ENCODE measurements at places on chromosomes 12 and 14.

- DNase-seq: no peak
Measured at GRCh38 chr14:85159726-85160125, 370.2 kb upstream of the FLRT2 start.

DNA sequence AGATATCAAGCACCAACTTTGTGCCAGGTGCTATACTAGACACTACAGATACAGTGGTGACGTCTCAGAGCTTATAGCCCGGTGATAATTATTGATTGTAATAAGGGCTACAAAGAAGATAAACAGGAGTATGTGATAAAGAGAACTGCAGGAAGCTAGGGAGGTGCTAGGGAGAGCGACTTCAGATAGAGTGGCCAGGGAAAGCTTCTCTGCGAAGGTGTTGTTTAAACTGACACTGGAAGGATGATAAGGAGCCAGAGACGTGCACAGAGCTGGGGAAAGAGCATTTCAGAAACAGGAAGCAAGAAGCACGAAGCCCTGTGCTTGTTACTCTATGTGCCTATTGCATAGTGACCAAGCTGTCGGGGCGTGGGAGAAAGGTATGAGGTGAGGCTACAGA, 48.1 kb upstream of the OTX2 start:
- DNase-seq: no peak

DNA sequence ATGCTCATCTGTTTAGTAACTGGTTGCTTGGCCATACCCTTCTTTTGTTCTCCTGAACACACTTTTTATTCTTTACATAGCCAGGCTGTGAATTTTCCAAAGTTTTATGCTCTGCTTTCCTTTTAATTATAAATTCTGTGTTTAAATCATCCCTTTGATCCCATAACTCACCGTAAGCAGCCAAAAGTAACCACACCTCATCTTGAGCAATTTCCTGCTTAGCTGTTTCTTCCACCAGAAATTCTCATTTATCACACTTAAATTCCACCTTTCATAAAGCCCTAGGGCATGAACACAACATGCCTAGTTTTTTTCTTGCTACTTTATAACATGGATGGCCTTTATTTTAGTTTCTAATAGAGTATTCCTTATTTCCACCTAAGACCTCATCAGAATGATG, 510.7 kb downstream of the C12orf50 start:
- no peak for DNase-seq

DNA sequence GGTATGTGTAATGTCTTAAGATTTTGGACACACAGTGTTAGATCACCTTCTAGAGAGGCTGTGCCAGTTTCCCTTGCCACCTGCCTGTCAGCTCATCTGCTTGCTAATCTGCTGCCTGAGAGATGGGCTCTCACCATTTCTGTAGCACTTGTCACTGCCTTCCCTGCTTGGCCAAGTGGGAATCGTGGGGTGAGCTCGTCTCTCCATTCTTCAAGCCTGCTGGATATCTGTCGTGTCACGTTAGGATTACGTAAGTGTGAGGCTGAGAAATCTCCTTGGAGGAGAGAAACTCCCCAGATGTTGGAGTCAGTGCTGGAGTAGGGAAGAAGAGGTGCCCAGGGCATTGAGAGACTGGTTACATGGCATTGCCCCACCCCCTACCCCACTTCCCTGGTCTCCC, 8.6 kb upstream of the RPH3A start:
- DNase-seq: no peak

- peak; percentile 32 for DNase-seq
Measured at GRCh38 chr14:73759183-73759713, 45.1 kb upstream of the PNMA1 start.

DNA sequence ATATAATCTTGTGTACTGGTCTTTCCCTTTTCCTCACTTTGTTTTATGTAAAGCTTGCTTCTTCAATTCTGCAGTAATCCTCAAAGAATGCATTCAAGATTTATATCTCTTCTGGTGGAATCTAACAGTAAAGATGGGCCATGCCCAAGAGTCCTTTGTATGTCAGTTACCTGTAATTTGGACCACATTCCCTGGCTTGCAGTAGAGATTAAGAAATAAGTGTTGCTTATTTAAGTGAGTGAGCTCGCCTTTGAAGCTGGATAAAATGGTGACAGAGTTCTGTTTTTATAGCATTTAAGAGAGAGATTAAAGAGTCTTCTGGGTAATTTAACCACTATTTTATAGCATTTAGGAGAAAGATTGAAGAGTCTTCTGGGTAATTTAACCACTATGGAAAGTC, 262.1 kb upstream of the ATP2B1 start:
- DNase-seq: no peak

DNA sequence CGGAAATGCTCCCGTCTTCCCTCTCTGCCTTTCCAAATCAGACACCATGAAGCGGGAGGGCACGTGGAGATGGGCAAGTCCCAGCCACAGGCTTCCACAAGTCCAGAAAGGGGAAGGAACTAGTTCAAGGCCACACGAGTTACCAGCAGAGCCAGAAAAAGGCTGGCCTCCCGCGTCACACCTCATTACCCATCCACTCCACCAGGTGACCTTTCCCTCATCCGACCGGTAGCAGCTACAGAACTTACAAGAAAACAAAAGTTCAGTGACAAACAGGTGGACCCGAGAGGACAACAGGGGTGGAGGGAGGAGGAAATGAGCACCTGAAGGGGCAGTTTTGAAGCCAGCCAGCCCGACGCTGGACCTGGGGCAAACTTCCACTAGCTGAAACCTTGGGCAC, 46.9 kb downstream of the CHGA start:
- DNase-seq: no peak

DNA sequence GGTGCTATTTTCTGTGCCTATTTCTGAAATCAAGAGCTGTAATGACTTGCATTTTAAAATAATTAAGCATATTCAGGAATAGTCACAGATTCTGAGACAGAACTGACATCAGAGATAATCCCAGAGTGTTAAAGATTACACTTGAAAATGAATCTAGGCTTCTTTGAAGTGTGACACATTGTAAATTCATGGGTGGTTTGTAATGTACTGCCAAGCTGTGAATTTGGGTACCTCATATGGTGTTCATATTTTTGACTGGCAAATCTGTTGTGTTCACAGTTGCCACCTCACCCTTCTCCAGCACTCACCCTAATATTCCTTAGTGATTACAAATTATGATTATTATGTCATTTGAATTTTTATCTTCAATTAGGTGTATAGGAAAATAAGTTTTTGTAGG, 78.5 kb upstream of the CSRP2 start:
- DNase-seq: no peak

DNA sequence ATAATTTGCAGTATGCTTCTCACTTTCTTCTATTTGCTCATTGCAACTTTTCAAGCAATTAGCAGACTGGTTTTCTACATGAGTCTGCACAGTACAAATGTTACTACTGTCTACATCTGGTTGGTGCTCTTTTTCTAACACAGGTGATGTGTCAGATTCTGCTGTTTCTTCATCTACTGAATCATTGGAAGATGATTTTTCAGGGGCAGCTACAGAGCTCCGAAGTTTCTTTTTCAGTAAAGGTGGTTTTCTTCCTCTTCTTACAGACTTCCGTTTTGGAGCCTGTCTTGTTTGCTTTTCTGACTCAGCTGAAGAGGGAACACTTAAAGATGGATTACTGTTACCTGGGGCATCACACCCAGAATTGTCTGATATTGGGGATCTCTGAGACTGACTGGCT, 62.1 kb downstream of the SCAF11 start:
- DNase-seq: no peak

- DNase-seq: no peak
Measured at GRCh38 chr12:49865782-49866135, 22.9 kb upstream of the BCDIN3D start.

- no peak for DNase-seq
Measured at GRCh38 chr12:120402217-120402616, 33.3 kb upstream of the MSI1 start.

- DNase-seq: no peak
Measured at GRCh38 chr12:96495155-96495554, 5.8 kb downstream of the CFAP54 start.

DNA sequence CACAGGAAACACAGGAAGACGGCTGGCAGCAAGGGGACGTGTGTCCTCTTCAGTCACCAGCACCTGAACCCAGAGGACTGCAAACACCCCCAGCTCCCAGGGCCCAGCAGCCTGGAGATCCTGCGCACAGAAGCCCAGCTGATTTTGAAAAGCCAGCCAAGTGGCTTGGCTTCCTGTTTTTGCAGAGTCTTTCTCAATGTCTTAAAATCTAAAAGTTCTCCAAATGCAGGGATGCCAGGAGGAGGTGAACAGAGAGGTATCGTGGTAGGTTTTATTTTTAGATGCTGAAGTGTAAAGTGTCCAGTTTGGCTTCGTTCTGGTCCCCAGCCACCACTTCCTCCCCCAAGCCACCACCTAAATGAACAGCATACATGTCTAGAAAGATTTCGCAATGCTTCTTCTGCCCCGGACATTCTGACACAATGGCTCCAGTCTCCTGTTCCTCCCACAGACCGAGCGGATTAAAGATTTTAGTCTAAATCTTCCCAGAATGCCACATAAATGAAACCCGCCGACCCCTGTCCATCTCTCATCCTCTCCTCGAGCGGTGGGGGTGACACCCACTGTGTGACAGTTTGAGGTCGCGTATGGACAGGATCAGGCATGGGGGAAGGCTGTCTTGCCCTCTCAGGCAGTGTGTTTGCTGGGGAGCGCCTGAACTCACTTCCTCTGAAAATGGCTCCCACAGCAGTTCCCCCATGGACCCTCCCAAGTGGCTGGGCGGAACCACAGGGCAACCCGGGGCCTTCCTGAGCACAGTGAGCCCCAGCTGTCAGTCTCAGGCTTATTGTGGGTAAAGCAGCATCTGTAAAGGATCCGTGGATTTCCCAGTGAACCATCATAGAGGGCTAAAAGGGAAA, 41.6 kb downstream of the ITPK1 start:
- DNase-seq: no peak

- no peak for DNase-seq
Measured at GRCh38 chr12:123917337-123917850, 55.2 kb downstream of the CCDC92 start.

DNA sequence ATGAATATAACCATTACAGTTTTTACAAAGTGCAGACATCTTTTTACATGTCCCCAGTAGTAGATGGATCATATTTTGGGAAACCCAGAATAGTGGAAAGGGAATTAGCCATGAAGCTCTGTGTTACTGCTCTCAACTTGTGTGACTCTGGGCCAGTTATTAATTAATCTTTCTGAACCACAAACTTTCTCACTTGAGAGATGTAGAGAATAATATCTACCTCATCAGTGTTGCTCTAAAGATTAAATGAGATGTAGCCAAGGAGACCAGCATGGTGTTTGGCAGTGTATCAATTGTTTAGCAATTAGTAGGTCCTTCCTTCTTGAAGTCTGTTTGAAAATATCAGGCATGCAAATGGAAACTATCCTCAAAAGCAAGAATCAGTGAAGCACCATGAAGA, 169.2 kb downstream of the TMTC2 start:
- DNase-seq: no peak

DNA sequence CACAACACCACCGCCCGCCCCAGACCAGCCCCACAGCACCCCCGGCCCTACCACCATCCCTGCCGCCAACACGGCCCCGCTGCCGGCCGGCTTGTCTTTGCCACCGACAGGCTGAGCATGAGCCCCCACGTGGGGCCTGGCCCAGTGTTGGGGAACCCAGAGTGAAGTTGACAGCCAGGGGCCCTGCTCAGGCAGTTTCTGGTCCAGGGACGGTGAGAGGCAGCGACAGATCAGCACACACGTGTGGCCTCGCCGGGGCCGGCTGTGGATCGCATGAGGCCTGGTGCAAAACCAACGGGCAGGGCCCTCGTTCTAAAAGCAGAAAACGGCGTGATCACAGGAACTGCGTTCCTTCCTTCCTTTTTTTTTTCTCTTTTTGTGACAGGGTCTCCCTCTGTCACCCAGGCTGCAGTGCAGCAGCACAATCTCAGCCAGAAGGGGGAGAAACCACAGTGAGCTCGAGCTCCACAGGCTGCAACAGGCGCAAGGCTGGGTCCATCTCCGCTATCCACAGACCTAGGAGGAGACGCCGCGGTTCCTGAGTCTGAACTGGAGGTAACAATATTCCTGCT, 50.5 kb upstream of the FBRSL1 start:
- DNase-seq: no peak

- DNase-seq: no peak
Measured at GRCh38 chr12:109765446-109765810, 51.8 kb downstream of the FAM222A start.

- DNase-seq: no peak
Measured at GRCh38 chr14:93019367-93019843, 96.3 kb downstream of the ITPK1 start.

DNA sequence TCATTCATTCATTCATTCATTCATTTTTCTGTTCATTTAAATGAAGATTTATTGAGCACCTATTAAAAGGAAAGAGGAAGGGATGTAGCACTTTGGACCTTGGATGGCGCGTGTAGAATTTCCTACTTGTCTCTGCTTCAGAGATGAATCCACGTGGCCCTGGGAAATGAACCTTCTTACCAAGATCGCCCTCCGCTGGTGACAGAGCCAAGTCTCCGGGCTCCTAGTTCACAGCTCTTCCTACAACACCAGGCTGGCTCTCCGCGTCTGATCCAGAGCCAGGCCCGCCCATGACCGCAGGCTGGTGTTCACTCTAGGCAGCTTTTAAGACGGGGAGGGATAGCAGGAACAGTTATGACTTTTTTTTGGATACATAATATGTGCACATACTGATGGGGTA, 70.9 kb upstream of the PIWIL1 start:
- no peak for DNase-seq

DNA sequence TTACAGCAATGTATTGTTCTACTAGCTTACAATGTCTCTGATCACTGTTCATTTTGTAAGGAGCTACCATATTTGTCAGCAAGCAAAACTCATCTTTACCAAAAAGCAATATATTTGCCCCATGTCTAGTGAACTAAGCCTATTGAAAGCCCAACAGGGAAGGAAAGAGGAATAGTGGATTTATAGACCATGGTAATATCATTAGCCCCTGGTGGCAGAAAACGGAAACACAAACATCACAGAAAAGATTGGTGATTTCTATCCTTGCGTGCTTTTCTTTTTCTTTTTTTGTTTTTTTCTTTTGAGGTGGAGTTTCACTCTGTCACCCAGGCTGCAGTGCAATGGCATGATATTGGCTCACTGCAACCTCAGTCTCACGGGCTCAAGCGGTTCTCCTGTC, 1562.4 kb upstream of the TMEM132C start:
- no peak for DNase-seq

DNA sequence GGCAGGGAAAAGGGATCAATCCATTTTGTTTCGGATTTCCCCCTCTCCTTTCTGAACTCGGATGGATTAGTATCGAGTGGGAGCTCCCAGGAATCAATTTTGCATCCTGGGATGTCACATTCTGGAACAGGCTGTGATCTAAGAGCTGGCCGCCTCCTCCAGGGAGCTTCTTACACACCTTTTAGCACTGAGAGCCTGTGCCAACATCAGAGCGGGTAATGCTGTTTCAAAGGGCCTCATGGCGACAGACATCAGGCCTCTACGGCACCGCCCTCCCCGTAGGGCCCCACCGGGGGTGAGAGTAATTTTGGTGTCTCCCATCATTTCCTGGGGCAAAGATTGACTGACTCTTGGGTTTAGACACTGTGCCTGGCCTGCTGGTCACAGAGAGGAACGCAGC, 2.7 kb downstream of the GALNT9 start:
- no peak for DNase-seq

GRCh38 chr12:130461447-130461815, 123.7 kb downstream of the PIWIL1 start:
- DNase-seq: no peak

All from T-helper 22 cell (primary cell).